Globus pallidus (tissue), 1 donor: ENCODE measurements at places on chromosomes 7 and 10.

DNA sequence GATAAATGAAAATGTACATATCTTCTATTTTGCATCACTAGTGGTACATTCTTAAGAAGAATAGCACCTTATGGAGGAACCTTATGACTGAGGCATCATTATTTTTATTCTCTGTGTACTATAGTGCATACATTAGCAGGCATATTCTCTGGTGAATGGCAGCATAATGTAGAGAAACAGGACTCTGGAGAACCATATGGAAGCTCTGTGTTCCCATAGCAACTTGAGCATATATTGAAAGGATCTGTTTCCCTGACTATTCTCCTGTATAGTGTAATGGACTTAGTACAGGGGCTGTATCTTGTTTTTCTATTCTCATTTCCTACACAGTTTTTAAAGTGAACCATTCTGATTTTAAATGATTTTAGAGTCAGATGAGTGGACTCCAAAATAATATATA lies 128.4 kb upstream of the SMIM30 start:
- DNase-seq: no peak

- DNase-seq: no peak
Measured at GRCh38 chr10:31313396-31313795, 5.6 kb upstream of the ZEB1 start.

DNA sequence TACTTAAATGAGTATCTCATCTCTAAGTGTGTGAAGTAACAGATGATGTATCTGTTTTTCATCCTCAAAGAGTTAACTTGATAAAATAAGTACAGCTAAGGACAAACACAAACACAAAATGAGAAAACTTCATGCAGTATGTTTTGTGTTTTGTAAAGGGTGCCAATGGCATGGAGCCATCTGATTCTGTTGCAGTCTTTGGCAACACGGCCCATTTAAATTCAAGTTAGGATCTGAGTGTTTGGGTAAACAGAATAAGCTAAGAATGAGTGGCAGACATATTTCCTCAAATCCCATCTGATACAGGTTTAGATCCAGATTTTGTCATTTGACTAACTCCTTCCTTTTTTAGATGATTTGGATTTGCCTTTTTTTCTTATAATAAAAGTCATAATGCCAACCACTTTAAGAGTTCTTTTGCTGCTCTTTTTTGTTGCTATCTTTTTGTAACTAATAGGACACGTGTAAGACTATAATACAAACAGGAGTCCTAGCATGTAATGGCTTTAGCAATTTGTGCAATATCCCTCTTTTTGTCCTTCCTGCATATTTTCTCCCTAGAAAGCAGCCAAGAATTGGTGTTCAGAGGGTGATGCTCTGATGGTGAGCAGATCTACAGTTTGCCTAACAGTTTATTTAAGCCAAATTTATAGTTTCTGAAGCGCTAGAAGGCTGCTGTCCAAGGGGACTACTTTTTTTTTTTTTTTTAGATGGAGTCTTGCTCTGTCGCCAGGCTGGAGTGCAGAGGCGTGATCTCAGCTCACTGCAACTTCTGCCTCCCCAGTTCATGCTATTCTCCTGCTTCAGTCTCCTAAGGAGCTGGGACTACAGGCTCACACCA lies 18.9 kb upstream of the ACTA2 start:
- DNase-seq: no peak

DNA sequence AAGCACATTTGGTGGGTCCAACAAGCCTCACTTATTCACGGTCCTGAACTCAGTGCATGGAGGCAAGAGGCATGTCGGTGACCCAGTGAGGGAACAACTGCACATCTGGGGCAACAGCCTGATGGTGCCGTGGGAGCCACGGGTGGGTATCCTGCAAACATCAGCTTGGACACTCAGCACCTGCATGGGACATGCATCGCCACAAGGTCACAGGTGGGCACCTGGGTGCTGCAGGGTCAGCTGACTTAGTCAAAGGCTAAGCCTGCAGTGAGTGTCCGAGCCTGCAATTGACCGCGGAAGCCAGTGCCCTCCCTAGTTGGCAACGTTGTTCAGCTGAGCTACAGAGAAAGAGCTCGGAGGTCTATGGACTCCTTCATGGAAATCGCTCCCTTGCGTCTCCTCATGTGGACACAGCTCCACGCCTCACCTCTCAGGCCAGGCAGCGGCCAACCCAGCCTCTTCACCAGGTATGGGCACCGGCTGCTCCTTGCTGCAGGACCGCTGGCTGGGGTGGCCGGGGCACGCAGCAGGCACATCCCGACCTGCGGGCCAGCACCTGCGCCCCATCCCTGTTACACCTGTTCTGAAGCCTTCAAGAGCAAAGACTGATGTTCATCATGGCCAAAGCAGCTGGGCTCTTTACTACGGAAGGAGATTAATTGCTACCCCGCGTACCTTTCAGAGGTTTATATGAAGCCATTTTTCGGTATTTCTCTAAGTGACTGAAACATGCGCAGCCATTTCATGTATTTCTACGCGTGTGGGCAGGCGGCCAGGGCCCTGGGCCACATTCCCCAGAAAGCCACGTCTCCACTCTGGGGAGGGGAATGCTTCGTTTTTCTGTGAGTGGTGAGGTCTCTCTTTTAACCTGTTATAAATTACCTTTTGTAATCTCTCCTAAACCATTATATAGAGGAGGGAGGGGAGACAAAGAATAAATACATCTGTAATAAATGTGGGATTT lies 380.7 kb downstream of the DNAJB6 start:
- DNase-seq: no peak
